ENCODE measurements at places on chromosomes 4 and X.

DNA sequence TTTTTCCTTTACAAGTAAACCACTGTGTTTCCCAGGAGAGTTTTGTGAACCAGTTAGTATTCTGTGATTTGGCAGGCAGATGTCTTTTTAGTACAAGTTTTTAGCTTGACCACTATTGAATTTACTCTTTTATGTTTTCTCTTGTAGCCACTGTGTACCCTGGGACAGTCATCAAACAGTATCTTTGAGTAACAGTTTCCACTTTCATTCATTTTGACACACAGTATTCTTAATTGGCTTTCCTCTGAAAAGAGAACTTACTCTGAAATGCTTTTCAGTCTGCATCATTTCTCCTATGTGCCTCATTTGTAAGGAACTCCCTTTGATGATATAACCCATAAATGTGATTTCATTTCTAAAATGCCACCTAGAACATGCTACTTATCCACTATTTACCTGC lies 476.5 kb downstream of the PDGFC start:
- DNase-seq = no peak

DNA sequence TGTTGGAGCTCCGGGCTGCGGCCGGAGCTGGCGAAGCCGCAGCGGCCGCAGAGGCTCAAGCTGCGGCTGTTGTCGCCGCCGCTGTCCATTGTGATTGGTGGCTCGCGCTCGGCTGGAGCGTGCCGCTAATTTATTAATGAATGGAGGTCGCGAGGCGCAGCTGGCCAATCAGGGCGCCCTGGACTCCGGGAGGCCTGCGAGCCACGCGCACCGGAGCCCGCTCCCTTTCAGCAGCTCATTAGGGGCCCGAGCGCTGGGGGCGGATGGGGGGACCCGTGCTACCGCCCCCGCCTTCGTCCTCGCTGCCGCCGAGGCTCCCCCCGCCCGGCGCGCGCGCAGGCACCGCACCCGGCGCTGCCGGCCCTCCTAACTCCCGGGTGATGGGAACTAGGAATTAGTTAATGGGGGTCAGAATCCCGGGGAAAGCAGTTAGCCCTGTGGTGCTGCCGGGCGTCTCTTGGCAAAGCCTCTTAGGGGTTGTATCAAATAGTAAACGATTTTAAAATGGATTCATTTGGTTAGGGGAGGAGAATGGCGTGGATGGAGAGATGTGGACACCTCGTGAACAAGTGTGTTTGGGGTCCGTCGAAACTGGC lies 589 bp upstream of the NEUROG2 start:
- DNase-seq = no peak

DNA sequence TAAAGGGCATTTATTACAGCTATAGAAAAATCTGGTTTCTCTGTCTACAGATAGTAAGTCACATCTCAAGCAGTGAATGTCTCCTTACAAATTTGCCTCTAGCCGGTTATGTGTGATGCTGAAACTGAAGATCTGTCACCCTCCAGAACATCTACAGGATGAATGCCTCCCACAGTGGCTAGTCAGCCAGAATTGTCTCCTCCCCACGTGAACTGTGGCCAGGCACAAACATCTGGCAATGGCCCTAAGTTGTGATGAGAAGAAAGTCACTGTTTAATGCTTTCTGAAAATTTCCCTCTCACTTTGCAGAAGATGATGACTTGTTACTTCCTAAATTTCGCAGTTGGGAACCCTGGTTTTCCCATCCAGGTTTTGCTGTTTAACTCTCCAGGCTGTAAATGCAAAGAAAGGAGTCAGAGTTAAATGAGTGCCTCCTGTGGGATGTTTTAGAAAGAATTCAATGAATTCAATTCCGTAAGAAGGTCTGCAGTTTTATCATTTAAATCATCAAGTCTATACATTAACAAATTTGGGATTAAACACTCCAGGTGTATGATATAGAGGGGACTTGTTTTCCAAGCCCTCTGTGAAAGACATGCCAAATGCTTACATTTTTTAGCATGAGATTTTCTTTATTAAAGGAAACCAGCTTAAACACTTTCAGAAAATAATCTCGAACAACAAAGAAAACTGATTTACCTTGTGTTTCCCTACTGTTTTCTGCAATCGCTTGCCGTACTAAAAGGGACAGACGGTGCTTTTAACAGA lies 55.4 kb upstream of the TLR3 start:
- DNase-seq = no peak

- no peak for DNase-seq
Observed at GRCh38 chrX:136582624-136583023, 50.6 kb downstream of the VGLL1 start.

DNA sequence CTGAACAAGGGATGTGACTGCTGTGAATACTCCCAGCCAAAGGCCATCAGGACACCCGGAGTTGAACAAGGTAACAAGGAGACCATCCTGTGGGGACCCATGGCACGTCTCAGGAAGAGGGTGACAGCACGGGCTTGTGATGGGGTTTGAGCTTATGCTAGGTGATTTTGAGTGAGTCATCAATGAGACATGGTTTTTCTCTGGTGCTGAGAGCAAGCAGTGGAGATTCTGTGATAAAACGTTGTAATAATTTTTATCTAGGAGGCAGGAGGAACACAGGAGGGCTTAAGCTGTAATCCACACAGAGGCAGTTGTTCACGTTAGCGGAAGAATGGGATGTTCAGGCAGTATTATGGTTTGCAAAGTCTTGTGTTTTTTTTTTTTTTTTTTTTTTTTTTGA lies 36.0 kb downstream of the TRIML1 start:
- no peak for DNase-seq

DNA sequence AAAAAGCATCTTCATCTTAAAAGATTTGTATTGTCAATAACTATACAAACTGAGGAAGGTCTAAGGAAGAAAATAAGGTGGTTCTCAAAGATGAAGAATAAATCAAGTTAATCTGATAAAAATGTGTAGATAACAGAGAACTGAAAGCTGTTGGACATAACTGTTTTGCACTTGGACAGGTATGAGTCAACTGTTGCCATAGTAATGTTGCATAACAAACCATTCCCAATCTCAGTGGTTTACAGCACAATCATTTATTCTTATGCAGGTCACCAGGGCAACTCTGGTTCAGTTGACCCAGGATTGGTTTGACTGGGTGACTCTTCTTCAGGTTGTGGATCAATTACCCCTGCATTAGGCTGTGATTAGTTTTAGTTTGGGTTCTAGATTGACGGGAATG lies 2197.7 kb downstream of the ARAP2 start:
- peak; percentile 0 for DNase-seq

- DNase-seq = no peak
Observed at GRCh38 chrX:113651306-113651705, 810.7 kb upstream of the AMOT start.

- DNase-seq = no peak
Observed at GRCh38 chr4:171954650-171955049, 141.4 kb downstream of the GALNTL6 start.

DNA sequence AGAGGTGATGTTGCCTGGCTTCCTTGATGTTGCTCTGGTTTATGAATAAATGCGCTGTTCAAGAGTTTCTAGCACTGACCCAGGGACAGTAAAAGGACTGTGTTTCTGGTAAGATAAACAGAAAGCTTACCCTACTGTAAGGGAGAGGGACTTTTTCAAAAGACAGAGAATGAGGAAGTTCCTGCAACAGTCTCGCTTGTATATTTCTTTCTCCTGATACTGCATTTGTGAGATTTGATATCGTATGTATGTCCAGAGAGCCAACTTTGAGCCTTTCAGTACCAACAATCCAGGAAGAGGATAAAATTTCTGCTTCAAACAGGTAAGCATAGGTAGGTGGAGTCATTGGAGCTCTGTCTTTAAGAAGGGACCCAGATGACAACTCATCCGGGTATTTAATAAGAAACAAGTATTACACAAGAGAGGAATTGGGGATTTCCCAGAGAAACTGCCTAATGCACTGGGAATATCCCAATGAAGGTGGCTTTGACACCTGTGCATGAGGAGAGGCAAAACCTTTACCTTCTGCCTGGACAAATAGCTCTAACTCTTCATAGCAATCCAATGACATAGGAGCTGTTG lies 773 bp downstream of the DAPP1 start:
- DNase-seq = no peak

All from activated CD4-positive, alpha-beta T cell treated with anti-CD3 and anti-CD28 coated beads, Interleukin-10, Interleukin-2, amounts not matched to agents 100 ng/mL and 50 ng/mL, durations not matched to agents 16 hours and 8 hours (primary cell).